Caki2 (cell line): ENCODE measurements at places on chromosomes 1 and 21. TPM values are rescaled to one million over a fixed set of nuclear protein-coding genes. Genes with fewer than 3 reads are reported as not detected.

The IL20 gene
- total RNA-seq, result not detected in 2 replicates

The SH3BGRL3 gene
- 7.4 and 12.5 TPM in 2 replicates for total RNA-seq

The CACNA1S gene
- not detected in 2 replicates for total RNA-seq

The DNAH14 gene
- 30.9 and 64.1 TPM in 2 replicates for total RNA-seq

The SNAPIN gene
- 76.2 and 78.5 TPM in 2 replicates for total RNA-seq
